ENCODE measurements at places on chromosomes 7 and 10.

GRCh38 chr7:99089914-99090629 is 53.8 kb downstream of the SMURF1 start:
- no peak for DNase-seq

GRCh38 chr7:81355911-81356310 is 413.9 kb downstream of the HGF start:
- no peak for DNase-seq

DNA sequence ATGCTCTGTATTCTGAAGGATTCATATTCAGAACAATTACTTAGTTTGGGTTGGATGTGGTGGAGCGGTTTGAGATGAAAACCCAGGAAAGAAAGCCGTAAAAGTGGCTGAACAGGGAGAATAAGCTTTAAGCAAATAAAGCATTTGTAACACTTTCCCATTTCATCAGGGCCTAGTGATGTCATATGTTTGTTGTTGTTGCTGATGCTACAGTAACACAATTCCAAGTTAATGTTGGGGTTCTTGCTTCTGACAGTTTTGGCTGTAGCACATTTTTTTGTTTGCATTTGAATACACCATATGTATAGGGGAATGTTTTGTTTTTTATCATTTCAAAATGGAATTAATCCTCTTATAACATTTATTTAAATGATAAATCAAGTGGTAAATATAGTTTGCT is 40.4 kb upstream of the EPHB6 start:
- no peak for DNase-seq

DNA sequence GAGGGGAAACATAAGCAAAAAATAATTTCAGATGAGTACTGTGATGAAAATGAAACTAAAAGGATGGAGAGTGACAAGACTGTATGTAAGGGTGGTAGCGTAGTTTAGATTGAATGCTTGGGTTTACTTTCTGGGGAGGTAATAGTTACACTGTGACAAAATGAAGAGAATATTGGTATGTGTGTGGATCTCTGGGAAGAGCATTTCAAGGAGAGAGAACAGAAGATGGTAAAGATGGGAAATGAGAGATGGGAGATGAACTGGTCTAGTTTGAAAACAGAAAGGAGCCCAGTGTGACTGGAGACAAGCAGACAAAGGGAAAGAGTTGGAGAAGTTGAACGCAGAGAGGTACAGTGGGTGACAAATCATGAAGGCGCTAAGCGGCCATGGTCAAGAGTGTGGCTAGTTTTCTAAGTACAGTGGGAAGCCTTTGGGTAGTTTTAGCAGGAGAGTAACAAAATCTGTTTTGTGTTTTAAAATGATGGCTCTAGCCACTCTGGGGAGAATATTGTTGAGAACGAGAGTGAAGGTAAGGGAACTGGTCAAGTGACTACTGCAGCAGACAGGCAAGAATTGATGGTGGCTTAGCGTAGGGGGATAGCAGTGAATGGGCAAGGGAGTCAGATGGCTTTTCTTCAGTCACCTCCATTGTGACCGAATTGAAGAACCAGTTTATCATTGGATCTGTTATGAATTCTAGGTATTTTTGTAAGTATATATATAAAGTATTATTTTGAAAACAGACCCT is 22.6 kb downstream of the PALS2 start:
- DNase-seq, result no peak

DNA sequence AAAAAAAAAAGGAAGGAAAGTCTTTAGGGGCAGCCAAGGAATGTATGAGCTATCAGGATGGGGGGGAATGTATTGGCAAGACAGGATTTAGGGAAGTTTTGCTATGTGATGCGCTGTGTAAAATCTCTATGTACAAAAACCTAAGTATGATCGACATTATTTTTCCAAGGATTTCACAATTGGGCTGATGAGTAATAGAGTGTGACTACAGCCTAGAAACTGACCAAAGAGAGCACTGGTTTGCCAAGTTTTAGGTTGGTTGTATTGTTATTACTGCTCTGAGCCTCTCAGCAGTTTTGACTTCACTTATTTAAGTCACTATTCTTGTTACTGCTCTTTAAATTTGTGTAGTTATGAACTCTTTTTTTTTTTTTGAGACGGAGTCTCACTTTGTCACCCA is 107.3 kb downstream of the NRCAM start:
- DNase-seq, result no peak

DNA sequence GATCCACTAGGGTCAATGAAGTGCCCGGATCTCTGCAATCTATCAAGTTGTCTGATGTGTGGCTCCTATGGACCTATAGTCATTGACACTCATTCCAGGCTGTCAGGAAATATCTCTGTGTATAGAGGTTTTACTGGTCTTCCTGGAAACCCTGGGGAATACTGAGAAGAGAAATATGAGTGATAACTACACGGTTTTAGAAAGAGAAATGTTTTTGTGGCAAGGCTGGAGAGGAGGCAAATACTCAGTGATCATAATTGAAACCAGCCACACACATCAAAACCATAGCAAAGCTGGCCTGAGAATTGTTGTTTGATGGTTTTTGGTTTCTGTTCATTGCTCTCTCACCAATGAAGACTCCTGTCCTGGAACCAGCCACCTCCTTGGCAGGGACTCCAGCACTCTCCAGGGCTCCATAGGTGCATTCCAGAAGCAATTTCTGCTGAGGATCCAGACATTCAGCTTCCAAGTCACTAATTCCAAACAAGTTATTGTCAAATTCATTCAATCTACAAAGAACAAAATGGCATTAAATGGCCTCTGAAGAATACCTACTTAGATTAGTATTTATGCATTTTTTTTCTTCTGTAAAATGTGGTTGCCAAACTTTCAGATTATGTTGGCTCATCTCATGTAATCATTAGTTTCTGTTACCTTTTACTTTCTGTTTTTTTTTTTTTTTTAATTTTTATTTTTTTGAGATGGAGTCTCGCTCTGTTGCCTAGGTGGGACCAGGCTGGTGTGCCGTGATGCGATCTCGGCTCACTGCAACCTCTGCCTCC is 108.6 kb upstream of the ABI1 start:
- DNase-seq, result no peak

- no peak for DNase-seq
Observed at GRCh38 chr7:92832534-92833023, 3.8 kb downstream of the CDK6 start.

DNA sequence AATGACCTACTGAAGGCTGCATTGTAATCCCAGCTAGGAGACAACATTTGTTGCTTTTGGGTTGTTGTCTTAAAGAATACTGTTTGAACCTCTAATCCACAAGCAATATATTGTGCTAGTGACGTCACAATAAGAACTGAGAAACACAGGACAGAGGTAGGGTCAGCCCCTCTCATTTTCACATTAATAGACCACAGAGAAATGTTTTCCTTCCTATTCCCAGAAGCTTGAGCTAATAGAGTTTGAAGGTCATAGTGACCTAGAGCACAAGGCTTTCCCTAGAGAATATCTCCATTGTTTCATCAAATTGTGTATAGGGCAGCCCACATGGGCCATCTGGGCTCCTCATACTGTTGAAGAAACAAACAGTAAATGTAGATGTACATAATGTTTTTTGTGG is 300.9 kb upstream of the AKR1E2 start:
- no peak for DNase-seq

- no peak for DNase-seq
Observed at GRCh38 chr10:117980216-117980615, 66.5 kb downstream of the RAB11FIP2 start.

DNA sequence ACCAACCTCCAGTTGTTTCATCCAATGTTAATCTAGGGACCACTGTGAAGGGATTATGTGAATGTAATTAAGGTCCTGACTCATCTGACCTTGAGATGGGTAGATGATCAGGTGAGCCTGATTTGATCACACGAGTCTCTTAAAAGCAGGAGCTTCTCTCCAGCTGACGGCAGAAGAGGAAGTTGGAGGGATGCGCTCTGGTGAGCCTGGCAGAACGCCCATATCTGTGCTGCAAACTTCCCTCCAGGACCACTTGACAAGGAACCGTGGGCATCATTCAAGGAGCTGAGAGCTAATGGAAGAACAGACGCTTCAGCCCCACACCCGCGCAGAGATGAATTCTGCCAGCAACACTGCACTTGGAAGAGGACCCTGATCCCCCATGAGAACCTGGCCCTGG is 642.4 kb downstream of the TNS3 start:
- no peak for DNase-seq

GRCh38 chr7:131141443-131141967 is 186.2 kb upstream of the MKLN1 start:
- no peak for DNase-seq

DNA sequence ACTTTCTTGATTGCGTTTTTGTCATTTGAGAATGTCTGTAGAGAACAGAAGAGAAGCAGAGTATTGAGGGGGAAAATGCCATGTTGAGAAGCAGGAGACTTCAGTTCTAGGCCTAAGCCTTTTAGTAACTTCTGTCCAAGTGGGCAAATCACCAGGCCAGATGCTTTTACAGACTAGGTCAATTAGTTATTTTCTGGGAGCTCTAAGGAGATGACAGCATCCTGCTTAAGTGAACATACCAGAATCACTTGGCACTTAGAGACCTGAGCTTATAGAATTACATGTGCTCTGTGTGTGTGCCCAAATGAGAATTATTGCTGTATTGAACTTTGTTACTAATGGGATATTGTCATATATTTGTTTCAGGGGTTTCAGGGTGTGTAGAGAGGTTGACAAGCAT is 24.0 kb downstream of the AGK start:
- no peak for DNase-seq

DNA sequence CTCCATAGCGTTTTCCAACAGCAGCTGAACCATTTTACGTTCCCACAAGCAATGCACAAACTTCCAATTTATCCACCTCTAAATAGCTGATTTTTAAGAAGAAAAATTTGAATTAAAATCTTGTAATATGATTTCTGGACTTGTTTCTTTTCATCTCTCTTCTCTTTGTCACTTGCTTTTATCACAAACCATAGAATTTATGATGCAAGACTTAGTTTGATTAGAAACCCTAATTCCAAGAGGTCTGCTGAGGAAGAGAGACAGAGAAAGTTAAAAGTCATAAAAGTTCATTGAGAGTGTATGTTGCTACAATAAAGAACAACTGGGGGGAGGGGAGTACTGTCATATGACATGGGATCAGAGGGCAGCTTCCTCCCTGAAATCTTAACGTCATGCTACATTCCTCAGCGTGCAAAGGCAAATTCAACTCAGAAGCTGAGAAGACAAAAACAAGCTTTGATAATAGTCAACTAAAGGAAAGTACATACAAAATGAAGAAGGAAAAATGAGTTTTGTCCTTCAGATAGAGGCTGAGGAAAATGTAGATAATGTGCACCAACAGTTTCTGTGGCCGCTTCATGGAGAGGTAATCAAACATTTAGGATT is 18.4 kb upstream of the CUBN start:
- DNase-seq, result no peak

DNA sequence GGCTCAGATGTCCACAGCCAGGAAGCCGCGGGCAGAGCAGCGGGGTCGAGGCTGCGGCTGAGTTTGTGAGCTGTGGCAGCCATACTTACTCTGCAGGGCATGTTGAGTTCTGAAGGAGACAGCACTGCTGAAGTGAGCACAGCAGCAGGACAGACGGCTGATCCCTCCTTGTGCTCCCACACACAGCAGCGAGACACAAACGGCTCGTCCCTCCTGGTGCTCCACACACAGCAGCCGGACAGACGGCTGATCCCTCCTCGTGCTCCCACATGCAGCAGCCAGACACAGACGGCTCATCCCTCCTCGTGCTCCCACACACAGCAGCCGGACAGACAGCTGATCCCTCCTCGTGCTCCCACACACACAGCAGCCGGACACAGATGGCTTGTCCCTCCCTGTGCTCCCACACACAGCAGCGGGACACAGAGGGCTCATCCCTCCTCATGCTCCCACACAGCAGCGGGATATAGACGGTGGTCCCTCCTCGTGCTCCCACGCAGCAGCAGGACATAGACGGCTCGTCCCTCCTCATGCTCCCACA is 305.1 kb downstream of the PTPRN2 start:
- DNase-seq, result no peak

DNA sequence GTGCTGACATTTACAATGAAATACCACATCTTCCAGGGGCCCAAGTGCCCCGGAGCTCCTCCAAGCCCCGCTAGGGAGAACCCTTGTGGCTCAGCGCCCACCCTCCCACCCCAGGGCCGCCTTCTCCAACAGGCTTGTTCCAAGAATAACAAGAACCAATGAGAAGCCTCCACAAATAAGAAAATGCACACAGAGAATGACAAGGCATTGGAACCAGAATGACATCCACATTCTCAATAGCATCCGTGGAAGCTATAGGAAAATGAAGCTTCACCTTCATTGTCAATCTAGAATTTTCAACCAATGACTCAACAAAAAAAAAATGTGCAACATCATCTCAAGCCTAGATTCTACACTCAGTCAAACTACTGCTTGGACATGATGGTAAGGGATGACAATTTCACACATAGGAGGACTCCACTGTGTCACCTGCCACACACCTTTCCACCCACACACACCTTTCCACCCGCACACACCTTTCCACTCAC is 50.4 kb upstream of the PPP2R2D start:
- no peak for DNase-seq

- no peak for DNase-seq
Observed at GRCh38 chr10:74067373-74068352, 69.7 kb downstream of the VCL start.

GRCh38 chr10:71999360-72000072 is 35.3 kb downstream of the CHST3 start:
- DNase-seq, result peak; percentile 61

GRCh38 chr10:42583828-42584227 is 54.5 kb downstream of the ZNF33B start:
- DNase-seq, result no peak

DNA sequence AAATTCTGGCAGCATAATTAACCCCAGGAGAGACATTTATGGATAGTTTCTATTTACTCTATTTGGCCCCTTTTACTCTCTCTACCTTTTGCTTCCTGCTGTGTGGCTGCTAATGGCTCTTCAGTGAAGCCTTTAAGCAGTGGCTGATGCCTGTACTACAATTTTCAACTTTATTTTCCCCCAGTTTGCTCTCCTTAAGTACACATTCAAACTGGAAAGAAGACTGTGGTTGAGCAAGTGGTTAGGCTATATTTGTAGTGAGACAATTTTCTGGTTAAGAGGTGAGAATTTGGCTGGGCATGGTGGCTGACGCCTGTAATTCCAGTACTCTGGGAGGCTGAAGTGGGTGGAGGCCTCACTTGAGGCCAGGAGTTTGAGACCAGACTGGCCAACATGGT is 8.5 kb upstream of the RSBN1L start:
- no peak for DNase-seq

GRCh38 chr7:151349507-151349853 is 7.9 kb downstream of the NUB1 start:
- DNase-seq, result no peak

GRCh38 chr10:95273393-95274312 is 17.1 kb downstream of the PDLIM1 start:
- no peak for DNase-seq

DNA sequence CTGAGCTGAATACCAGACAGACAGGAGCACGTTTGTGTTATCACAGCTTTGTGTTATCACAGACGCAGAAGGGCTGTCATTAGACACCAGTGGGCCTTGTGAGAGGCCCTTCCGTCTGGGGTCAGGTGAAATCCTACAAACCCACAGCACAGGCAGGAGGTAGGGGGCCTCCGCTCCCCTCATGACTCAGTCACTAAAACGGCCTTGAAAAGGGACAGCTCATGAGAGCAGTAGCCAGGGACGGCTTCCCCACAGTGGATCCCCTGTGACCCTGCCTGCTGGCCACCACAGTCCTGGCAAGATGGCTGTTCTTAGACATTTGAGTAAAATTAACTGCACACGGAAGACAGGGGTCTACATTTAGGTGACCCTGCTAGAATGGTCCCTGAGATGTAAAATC is 215.8 kb upstream of the PPP2R2D start:
- DNase-seq, result no peak

All from NCI-H2171 (cell line).